ENCODE measurements at places on chromosomes 7 and 10.

DNA sequence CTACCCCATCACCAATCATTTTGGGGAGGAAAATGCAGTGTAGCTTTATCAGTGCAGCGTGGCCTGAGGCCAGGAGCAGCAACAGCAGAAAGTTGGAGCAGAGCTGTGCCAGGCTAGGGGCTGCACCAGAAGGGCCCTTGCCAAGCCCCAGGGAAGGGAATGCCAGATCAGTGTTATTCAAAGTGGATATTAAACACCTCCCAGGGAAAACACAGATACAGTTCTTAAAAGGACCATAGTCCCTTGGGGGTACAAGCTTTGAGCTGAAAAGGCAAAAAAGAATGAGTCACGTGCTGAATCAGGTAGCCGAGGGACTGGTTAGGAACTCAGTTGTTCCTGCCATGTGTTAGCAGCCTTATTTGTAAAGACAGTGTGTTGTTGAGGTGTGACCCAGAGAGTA, 54.0 kb downstream of the GSDME start:
- DNase-seq: no peak

DNA sequence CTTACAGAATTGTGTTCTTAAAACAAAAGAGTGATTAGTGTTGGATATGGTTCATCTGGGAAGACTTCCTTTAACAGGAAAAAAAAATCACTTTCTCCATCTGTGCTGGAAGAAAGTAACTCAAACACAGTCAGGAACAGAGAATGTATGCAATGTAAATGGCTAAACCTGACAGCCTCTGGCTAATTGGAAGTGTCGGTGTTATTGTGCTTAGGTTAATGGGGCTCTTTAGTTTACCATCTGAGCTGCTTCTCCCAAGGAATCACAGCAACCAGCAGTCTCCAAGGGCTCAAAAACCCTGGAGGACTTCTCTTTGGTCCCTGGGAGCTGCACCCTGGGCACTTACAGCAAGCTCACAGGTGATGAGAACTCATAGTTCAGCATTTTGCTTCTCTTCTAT, 724.5 kb downstream of the LRMDA start:
- DNase-seq: no peak

GRCh38 chr7:15403751-15404150, 158.1 kb downstream of the AGMO start:
- no peak for DNase-seq

DNA sequence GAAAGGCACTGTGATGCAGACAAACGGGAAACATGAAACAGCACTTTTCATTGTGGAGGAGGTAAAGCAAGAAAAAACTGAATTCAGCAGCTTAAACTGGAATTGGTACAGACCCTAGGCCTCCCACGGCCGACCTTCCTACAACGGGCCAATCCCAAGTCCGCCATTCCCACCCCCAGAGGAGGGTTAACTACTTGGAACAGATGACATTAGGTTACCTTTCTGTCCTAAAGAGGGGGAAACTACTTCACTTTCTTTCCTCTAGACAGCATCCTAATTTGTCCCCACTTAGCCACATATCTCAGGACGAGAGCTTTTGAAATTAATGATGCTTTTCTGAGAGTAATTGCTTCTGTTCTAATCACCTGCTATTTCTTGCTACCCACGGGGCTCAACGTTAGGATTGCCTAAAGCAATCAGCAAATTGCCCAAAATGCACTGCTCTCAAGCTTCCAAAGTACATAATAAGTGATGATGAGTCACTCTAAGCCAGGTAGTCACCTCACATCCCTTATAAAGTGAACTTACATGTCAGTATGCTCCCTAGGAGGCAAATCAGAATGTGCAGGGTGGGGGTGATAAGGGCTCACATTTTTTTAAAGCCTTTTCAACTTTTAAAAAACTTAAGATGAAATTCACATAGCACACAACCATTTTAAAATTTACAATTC, 36.7 kb downstream of the LSM5 start:
- no peak for DNase-seq

DNA sequence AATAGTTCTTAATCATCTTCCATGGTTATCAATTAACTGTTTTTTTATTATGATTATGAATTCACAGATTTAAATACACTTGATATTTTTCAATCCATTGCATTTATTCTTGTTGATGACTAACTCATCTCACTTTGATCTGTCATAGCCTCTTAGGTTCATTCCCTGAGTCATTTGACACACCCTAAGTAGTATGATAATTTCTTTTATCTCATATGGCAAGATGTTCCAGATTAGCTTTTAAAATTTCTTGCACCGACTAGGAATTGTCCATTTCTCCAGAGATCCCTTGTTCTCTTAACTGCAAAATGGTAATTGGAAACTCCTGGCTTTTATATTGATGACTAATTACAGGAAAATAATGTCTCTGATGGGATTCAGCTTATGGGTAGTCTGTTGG, 87.6 kb upstream of the CCDC6 start:
- no peak for DNase-seq

- DNase-seq: no peak
These were observed at the start of gene NRP1 for GRCh38 chr10:33334153-33334804. Gene NRP1, minus strand, starts transcription at chr10:33334667. Its CDS starts 285 bp downstream, at chr10:33334382.

DNA sequence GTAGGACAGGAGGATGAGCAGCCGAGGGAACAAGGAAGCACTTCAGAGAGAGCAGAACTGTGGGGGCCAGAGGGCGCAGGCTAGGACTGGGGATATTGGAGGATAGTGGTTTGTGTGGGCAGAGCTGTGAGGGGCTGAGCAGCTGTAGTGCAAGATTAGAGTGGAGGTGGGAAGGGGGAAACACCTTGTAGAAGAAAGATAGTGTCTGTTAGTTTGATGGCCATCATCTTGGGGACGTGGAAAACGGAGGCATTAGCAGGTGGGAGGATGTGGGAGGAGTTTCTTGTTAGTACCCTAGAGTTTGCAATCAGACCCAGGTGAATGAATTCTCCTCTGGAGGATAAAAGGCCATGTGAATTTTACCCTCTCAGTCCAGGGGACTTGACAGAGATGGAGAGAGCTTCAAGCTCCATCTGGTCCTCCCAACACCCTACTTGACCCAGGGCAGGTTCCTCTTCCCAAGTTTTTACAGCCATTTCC, 34.0 kb downstream of the PRSS2 start:
- no peak for DNase-seq

DNA sequence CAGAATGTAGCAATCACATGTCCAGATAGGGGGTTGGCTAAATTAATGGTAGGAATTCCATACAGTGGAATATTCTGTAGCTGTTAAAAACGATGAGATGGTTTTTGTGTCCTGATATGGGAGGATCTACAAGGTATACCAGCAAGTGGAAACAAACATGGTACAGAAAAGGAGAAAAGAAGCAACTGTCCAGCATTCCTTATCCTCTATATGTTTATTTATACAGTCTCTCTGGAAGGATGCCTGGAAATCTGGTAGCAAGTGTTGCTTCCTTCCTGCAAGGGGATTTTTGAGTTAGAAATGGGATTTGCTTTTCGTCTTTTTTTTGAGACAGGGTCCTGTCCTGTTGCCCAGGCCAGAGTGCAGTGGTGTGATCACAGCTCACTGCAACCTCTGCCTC, 19.3 kb downstream of the IL15RA start:
- DNase-seq: no peak

GRCh38 chr10:119421891-119422681, 120.4 kb downstream of the RGS10 start:
- no peak for DNase-seq

- DNase-seq: no peak
These were observed 161.2 kb upstream of the WDR11 start for GRCh38 chr10:120689777-120690529.

DNA sequence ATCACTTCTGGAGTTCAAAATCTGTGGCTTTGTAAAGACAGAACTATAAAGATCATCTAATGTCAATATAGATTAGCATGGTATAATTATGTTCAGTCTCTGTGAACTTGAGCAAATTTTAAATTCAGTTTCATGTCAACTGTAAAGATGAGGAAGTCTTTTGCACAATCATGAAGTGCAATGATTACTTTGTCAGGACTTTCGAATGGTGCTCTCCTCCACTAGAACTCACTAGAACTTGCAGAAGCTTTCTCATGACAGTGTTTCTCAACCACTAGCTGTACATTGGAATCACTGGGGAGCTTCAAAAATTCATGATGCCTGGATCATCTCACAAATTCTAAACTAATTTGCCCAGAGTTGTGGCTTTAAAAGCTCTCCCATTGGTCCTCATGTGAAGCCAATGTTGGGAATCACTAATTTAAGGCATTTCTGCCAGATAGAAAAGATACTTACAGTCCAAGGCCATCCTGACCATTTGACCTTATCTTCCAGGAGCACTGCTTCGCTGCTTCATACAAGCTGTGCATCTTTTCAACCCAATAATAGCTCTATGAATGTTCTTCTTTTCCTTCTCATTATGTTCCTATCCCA, 12.9 kb downstream of the OR2AE1 start:
- no peak for DNase-seq

- no peak for DNase-seq
These were observed 119.3 kb downstream of the FAM53B start for GRCh38 chr10:124624895-124625294.

DNA sequence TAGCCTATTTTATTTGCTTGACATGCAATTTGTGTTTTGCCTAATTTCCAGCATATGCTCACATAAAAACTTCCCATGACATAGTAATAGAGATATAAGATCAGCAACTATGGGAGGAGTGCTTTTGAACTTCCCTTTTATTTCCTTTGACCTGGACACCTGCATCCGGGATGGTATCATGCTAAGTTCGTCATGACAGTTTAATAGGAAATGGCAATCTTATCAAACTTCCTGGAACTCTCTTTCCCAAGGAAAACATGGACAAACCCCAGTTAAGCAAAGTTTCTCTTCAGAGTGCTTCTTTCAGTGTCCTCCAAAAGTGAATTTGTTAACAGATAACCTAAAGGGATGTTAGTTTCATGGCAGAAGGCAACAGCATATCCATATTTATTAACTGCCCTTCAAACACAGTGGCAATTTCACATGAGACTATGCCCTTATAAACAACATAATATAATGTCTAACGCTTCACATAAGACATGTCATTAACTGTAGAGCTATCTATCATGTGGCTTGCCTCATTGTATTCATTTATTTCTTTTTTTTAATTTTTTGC, 474.7 kb upstream of the SEMA3A start:
- DNase-seq: no peak

GRCh38 chr7:64882341-64883112, 20.5 kb upstream of the ZNF273 start:
- no peak for DNase-seq

- peak; percentile 51 for DNase-seq
These were observed 634 bp downstream of the EZH2 start for GRCh38 chr7:148883266-148884048.

DNA sequence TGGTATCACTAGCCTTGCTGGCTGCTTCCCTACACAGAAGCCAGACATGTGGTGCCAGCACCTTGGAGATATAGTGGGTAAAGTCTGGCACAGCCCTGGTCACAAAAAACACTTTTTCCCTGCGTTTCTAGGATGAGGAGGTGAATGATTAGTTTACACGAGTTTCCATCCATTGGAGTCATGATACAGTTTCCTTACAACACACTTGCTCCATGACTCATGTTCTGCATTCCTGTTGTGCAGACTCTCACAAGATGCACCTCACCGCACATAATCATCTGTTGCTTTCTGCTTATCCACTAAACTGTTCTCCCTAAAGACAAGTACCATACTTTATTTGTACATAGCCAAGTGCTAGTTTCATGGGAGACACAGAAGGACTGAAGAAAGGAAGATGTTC, 747.1 kb upstream of the GALNT17 start:
- DNase-seq: no peak

DNA sequence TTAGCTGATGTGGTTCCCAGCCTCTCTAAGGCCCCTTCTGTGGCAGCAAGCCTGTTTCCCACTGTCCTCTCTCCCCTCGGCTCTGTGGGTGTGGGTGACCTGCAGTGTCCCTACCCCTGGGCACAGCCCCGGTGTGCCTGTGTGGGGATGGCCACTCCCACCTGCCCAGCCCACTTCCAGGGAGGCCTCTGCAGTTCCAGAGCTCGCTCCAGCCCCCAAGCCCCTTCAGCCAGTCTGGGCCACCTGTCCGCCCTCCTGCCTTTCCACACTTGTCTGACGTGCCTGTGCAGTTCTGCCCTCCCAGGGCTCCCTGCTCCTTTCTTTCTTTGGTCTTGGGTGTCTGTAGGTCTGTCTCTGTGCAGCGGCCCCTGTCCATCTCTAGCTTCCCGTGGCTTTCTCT, 127.0 kb upstream of the PPIF start:
- DNase-seq: no peak

DNA sequence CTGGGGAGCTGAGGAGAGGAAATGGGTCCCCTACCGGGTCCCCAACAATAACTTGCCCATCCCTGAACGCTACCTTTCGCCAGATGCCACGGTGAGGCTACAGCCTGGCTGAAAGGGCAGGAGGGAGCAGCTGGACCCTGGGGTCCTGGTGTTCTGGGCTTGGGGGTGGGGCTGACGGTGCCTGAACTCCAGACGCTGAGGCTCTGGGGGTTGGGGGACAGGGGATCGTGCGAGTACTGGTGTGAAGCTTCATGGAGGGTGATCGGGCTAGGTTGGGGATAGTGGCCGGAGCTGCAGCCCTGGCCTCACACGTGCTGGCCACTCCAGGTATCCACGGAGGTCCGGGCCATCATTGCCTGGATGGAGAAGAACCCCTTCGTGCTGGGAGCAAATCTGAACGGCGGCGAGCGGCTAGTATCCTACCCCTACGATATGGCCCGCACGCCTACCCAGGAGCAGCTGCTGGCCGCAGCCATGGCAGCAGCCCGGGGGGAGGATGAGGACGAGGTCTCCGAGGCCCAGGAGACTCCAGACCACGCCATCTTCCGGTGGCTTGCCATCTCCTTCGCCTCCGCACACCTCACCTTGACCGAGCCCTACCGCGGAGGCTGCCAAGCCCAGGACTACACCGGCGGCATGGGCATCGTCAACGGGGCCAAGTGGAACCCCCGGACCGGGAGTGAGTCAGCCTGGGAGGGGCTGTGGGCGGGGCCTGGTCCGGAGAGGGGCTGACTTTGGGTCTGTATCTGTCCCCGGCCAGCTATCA, 8.3 kb downstream of the AEBP1 start:
- DNase-seq: no peak

DNA sequence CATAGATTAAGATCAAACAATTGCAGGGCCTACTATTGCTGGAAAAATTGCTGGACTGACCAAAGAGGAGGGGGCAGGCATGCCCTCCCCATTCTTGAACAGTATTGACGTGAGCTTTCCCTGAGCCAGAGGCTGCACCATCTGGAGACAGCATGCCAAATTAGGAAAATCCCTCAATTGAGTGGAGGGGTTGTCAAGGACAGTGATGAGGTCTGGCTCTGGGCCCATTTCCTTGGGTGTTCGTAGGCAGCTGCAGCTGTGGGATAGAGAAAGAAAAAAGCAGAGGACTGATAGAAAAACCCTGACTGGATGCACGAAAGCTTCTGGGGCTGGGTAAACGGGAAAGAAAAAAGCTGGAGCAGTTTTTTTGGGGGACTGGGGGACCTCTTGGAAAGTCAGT, 22.8 kb upstream of the ORC5 start:
- no peak for DNase-seq
